ENCODE measurements at places on chromosomes 1 and 21.
A peak's percentile ranks its signal among the peaks of the same experiment; 100 is the strongest.

DNA sequence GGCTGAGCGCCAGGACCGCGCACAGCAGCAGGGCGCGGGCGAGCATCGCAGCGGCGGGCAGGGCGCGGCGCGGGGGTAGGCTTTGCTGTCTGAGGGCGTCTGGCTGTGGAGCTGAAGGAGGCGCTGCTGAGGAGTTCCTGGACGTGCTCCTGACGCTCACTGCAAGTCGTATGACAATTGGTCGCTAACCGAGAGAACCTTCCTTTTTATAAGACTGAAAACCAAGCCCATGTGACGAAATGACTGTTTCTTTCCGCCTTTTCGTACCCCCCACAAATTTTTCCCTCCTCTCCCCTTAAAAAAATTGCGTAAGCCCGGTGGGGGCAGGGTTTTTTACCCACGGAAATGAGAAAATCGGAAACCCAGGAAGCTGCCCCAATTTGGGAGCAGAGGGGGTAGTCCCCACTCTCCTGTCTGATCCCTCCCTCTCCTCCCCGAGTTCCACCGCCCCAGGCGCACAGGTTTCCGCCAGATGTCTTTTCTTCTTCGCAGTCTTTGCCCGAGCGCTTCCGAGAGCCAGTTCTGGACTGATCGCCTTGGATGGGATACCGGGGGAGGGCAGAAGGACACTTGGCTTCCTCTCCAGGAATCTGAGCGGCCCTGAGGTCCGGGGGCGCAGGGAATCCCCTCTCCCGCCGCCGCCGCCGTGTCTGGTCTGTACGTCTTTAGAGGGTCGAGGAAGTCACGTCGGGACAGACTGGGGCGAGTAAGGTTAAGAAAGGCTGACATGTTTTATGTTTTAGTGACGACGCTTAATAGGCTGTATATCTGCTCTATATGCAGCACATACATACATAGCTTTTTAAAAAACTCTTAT is at the start of gene PTGS2:
PTGS2 (minus strand) TSS at position 179 of the 817 bp plus-strand sequence; CDS start at position 46, 133 bp downstream.
- peak; percentile 23 for DNase-seq

GRCh38 chr1:151325646-151326429 is 1.4 kb downstream of the PI4KB start:
- DNase-seq, result no peak

DNA sequence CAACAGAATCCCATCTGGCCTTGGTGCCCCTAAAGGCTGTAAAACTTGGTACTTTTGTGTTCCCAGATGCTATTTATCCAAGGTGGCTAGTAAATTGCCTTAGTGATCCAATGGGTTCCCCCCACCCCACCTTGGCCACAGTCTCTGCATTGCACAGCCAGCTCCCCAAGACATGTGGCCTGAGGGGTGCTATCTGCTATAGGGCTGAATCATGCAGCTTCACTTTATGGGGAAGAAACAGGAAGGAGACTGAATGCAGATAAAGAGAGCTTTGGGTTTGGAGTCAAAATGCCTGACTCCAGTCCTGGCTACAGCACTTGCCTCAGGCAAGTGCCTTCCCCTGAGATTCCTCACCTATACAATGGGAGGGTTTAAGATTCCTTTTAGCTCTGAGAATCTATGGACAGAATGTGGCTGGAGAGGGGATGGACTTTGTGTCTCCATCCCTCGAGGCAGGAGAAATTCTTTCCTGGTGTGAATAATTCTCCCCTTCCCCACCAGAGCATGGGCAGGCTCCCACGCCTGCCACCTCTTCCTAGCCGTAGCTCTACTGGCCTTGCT is 6.5 kb downstream of the RHEX start:
- DNase-seq, result no peak

DNA sequence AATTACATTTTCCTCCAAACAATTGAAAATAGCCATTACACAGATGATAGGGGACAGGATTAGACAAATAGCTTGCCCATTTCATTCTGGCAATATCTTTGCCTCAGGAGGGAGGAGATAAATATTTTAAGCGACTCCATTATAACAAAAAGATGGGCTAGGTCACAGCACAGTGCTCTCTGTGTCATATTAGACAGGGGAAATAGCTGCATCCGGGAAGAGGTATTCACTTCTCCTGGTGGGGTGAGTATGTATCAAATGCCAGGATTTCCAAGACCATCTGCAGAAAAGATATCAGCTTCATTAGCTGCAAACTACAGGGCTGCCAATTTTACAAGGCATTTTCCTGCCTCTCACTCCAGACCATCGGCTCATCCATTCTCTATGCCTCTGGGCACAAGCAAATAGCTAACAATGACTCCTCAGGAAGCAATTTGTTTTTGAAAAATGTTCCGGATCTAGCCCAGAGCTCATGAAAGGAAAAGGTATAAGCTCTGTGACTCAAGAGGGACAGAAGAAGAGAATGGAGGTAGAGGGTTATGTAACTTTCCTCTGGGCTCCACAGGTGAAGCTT is 41.9 kb upstream of the ANGPTL7 start:
- DNase-seq, result no peak

DNA sequence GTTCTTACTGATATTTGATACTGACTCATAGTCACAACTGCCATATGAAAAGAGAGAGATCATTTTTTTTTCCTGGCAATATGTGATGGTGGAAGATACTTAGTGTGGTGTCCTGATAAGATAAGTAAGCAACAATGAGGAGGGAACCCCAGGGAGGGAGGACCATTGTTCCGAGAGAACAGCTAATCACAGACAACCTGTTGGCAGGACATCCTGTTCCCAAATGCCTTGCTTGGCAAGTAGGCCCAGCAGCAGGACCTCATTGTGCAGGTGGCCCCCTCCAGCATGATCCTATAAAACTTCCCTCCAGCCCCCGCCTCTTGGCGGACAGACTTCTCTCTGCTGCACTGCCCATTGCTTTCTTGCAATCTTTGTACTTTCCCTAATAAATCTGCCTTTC is 329.4 kb upstream of the CHRM3 start:
- no peak for DNase-seq

- no peak for DNase-seq
Measured at GRCh38 chr1:85166351-85166750, 34.5 kb downstream of the SYDE2 start.

DNA sequence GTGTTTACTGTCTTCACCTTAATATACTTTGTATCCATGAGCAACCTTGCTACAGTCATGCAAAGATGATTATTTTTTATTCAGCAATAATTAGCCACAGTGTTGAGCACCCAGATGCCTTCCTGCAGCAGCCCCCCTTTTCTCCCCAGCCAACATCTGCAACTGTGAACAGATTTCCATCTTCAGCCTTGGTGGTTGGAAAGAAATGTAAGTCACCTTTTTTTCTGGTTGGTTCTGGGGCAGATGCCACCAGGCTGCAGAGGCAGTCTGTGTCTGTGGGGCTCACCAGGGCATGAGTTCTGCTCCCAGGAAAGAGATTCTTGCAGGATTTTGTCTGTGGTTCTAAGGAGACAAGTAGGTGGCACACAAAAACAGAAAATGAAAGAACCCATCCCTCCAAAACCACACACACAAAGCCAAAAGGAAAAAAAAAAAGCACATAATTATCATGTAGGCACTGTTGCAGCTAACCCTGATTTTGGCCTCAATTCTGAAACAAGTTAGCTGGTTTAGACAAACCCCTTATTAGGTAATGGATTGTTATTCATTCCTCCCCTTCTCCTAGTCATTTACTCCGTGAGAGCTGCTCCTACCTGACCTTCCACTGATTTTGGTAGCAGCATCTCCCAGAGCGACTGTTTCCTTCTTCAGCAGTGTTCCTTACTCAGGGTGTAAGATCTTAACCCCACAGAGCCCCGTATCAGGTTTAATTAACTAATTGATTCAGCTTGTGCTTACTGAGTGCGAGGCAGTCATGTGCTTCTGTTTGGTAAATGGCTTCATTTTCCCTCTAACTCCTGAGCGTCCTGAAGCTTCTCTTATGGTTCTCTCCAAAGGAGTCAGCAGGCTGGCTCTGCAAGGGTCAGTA is 36.5 kb downstream of the GALNT2 start:
- no peak for DNase-seq

DNA sequence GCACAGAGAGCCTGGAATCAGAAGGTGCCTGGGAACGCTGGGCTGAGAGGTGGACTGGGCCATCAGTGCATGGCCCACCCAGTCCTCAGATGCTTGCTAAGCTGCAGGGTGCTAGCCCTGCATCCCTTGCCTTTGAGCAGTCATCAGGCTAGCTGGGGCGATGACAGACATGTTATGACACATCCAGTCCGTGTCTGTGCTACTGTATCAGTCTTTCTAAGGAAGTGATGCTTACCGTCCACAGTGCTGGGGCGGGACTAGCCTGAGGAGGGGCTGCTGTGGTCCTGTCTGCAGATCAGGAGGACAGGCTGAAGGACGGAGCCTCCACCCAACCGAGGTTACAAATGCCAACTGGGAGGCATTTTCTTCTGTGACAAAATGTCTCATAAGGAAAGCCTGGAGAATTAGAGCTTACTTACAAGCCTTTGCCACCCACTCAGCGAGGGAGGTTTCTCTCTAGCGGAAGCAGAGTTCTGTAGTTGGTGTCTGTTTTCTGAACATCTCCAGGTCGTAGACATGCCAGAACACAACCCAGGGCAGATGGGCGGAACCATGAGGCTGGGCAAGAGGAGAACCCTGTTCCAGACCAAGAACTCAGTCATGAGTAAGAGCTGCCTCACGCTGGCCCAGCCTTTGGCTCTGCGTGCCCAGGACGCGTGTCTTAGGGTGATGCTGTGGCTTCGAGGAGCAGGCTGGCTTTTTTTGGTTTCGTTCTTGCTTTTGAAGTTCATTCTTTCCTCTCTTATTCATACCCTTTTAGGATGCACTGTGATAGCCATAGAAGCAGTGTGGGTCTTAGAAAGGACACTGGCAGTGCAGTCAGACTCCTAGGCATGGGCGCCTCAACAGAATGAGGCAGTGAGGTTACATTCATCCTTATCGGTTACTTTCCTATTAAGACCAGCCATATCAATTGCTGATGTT is 14.3 kb downstream of the SLFNL1 start:
- DNase-seq, result no peak

DNA sequence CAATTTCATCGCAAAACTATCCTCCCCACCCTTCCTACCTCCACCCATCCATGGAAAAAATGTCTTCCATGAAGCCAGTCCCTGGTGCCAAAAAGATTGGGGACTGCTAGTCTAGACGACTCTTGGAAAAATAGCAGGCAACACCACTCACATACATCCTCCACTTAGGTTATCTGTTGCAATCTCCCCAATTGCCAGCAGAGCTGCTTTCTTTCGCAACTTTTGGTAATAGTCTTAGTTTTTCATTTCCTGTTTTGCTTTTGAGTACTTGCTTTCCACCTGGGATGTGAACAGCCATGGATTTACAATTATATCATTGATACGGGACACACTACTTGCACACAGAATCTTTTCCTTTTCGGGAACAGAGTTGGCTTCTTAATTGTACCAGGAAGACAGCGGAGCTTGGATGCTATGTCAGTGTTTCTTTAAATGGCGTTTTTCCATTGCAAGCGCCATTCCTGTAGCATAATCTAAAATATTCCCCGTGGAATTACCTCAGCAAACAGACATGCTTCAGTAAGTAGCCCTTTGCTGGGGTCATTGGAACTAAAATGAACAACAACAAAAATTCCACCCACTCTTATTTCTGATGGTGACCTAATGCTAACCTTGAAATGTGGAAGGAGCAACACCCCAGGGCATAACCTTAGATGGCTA is 183.3 kb upstream of the ADGRL2 start:
- no peak for DNase-seq

DNA sequence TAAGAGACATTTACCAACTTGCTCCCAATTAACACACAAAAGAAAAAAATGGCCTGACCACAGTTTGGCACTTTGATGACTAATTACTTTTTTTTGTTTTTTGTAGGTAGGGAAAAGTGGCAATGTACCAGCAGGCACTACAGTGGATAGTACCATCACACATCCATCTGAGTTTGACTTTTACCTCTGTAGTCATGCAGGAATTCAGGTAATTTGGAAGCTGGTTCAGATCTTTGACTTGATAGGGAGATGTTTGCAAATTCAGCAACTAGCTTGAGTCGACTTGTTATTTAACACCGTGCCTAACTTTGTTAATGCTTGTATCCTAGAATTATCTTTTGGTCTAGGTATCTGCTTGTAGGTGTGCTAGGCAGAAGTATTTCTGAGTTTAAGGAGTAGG is 33.0 kb upstream of the AGO1 start:
- DNase-seq, result no peak

GRCh38 chr1:56921479-56921878 is 44.3 kb downstream of the C8B start:
- DNase-seq, result no peak

DNA sequence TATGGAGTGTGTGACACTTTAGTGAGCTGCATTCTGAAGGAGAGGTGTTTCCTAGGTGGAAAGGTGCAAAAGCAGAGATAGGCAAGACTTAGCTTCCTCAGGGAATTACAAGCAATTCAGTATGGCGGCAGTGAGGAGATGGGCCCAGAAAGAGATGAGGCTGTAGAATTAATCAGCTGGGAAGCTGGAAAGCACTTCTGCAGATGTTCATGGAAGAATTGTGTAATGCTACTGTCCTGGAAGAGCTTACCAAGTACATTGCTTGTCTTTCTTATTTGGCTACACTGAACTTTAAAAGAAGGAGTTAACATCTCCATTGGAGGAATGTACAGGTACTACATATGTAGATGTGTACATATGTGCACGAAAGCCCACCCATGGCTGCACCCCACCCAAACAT is 103.7 kb upstream of the DPT start:
- DNase-seq, result no peak

- DNase-seq, result no peak
Measured at GRCh38 chr1:196797891-196798290, 21.6 kb upstream of the CFHR1 start.

- DNase-seq, result no peak
Measured at GRCh38 chr1:41319106-41319755, 42.0 kb upstream of the FOXO6 start.

DNA sequence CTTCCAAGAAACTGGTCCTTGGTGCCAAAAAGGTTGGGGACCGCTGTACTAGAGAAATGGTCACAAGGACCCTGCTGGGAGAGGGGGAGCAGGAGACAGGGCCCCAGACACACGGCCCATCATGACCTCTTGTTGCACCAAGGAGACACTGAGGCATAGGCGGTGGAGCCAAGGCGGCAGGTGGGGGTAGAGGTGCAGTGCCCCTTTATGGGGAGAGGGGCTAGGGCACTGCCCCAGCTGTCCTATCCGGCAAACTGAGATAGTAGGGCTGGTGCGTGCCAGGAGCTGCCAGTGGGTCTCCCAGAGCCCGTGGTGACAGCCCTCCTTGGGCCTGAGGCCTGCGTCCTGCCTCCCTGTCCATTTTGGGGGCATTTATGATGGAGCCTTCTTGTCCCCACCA is 20.3 kb downstream of the TNNT2 start:
- DNase-seq, result no peak

- no peak for DNase-seq
Measured at GRCh38 chr1:200075938-200076546, 48.5 kb downstream of the NR5A2 start.

Data from SK-N-DZ (cell line).